Activated naive CD4-positive, alpha-beta T cell treated with anti-CD3 and anti-CD28 coated beads for 36 hours (primary cell): ENCODE measurements at places on chromosomes 13 and 19. TPM values are rescaled to one million over a fixed set of nuclear protein-coding genes. Genes with fewer than 3 reads are reported as not detected.

Gene ZNF544
- total RNA-seq, result 32.4 TPM

Gene ARL11
- total RNA-seq, result 0.72 TPM

Gene CCDC61
- total RNA-seq, result 29.3 TPM

Gene FCHO1
- total RNA-seq, result 56.8 TPM

Gene KL
- 0.49 TPM for total RNA-seq

Gene SHC2
- total RNA-seq, result not detected

Gene LSM14A
- total RNA-seq, result 87.9 TPM

Gene PRTN3
- total RNA-seq, result not detected

Gene KLC3
- total RNA-seq, result not detected

Gene TEX29
- total RNA-seq, result 0.57 TPM
